ENCODE measurements at places on chromosomes 12 and 14.

GRCh38 chr12:131055596-131056233 is 102.0 kb downstream of the ADGRD1 start:
- DNase-seq, result no peak

- DNase-seq, result no peak
These were observed 513.8 kb downstream of the RPL10L start for GRCh38 chr14:46137786-46138185.

DNA sequence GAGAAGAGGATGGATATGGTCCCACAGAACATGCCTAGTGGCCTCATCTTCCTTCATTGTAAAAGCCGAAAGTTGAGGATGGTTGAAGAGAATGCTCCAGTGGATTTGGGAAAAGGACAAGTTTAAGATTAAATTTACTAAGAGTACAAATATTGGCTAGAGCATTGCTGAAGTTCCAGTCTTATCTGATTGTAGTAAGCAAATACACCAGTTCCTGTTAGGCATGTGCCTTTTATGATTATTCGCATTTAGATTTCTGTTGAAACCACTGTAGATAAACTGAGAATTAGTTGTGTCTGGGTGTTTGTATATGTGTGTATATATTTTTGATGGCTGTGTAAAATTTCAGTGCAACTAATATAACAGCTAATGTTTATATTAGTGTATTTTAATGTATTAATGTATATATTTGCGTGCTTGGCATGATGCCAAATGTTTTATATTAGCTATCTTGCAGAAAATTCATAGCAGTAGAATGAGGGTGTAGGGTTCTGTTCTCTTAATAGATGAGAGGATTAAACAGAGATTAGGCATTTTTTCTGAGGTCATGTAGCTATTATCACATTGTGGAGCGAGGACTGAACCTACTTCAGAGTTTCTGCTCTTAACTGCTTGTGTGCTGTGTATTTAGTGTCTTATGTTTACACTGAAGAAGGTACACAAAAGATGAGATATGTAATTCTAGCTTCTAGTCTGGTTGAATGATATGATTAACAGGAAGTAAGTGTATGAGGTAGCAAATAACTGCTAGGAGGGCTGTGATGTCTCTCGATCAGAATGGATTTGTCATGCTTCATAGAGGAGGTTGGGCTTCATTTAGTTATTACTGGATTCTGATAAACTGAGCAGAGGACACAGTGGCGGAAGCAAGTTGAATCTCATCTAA is 21.1 kb downstream of the FKBP3 start:
- no peak for DNase-seq

- no peak for DNase-seq
These were observed 380.0 kb upstream of the USP15 start for GRCh38 chr12:61880186-61880585.

DNA sequence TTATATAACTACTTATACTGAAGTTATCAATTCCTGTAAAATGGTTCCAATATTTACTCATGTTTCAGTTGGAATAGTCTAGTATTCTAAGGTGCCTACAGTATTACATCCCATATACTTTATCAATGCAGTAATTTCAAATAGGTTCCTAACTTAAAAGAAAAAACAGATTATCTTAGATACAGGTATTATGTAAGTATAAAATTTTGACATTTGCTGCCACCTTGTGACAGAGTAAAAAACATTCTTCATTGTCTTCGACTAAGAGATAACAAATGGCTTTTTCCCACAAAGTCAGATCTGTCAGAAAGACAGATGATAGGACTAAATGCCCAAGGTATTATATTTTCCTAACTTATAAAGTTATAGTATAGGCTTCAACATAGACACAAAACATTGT is 78.7 kb downstream of the TXNDC16 start:
- no peak for DNase-seq

DNA sequence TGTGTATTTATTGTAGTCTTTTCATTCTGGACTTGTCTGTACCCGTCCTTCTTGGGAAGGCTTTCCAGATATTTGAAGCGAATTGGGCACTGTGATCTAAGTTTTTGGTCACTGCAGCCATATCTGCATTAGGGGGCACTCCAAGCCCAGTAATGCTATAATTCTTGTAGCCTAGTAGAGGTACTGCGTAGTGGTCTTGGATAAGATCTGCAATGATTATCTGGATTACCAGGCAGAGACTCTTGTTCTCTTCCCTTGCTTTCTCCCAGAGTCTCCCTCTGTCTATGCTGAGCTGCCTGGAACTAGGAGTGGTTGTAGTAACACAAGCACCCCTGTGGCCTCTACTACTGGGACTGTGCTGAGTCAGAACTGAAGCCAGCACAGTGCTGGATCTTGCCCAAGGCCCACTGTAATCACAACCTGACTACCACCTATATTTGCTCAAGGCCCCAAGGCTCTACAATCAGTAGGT is 30.0 kb downstream of the SLC38A2 start:
- peak; percentile 3 for DNase-seq

- DNase-seq, result peak; percentile 35
These were observed 1.4 kb downstream of the NIN start for GRCh38 chr14:50829489-50830043.

GRCh38 chr12:88805692-88806091 is 225.4 kb upstream of the KITLG start:
- no peak for DNase-seq

DNA sequence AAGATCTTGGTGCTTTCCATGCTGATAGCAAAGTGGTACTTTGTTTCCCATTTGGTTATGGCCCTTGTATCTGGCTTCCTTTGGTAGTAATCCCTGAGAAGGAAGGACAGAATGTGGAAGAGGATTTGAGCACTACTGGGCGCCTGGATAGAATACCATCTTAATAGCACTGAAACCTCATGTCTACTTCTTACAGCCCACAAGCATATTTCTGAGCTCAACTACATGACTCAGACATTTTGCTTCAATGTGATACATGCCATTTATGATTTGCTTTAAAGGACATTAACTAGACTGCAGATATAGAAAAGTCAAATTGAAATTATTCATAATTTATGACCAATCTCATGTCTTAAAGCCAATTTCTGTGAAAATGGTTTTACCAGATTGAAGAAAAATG is 80.4 kb downstream of the LIN7A start:
- no peak for DNase-seq

GRCh38 chr12:51926064-51926632 is 18.8 kb downstream of the ACVRL1 start:
- no peak for DNase-seq

GRCh38 chr12:115752913-115753726 is 524.4 kb downstream of the MED13L start:
- DNase-seq, result peak; percentile 57

DNA sequence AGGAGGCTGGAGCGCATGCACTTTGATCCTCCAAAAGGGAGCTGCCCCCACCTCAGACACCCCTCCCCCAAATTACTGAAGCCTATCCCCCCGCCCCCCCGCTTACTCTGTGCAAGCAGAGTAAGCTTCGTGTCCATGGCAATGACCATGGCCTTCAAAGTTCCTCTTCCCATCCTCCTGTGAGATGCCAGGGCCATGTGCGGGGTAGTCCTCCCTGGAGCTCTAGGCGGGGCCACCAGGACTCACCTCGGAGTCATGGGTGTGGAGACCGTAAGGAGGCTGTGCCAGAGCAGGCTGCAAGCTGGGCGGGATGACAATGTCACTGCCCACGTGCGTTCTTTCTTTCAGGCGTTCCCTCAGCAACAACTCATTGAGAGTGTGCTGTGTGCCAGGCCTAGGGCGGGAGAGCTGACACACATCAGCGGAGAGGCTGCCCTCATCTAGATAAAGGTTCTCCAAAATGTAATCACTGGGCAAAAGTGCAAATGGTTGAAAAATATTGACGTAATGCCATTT is 66.8 kb downstream of the C14orf132 start:
- DNase-seq, result peak; percentile 11

DNA sequence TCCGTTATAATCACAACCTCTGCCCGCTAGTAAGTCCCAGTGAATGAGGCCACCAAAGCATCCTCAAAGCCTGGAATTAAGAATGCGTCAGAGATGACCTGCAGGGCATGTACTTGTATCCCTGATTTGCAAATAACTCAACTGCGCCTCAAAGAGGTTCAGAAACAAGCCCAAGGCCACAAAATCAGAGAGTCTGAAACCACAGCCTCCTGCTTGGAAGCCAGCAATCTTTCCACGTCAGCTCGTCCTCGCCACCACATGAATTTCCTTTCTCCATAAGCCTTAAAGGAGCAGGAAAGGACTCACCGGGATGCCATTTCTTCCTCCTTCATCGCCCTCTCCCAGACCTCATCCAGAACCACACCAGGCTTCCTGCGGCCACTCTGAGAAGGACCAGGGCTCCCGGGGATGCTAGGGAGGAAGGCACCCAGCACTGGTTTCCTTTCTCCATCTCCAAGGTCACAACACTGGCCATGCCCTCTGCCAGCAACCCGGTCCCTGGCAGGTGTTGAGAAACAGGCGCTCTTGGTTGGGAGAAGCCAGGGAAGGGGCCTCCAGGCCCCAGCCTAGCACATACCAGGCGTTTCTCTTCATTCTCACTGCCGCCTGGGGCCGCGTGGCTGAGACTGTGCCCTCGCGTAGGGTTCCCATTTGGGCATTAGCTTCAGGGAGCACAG is 191.2 kb upstream of the DIO3 start:
- no peak for DNase-seq

DNA sequence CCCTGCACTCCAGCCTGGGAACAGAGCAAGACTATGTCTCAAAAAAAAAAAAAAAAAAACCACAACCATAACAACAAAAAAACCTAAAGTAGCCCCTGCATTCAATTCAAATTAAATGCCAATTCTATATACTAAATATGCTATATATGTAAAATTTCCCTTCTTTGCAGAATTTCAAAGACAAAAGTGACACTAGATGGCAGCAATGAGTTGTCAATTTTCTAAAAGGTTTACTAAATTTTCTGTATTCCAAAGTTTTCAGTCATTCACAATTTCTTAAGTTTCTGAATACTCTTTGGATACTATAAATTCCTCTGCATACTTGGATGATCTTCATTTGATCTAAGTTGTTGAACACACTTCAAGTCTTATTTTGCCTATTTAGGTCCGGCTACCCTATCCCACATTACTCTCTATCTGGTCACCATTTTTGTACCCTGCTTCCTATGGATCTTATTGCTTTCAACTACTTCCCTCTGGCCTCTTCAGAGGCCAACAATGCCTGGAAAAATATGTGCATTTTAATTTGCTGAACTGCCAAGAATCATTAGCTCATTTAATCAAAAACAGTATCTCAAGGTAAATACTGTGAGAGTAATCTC is 27.9 kb downstream of the HNRNPC start:
- DNase-seq, result no peak

DNA sequence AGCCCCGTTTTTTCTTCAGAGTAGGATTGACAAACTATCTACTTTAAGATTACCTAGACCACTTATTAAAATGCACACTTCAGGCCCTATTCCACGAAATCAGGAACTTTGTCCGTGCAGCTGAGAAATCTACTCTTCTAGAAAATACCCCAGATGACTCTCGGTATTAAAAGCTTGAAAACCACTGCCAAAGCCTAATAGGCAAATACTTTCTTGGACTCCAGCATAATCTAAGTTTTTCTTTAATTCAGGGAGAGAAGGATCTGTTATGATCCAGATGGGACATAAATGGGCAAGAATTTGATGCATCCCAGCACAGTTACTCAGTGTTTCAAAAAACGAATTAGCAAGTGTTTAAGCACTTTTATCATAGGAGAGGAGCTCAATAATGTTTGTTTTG is 94.5 kb downstream of the TMX1 start:
- DNase-seq, result no peak

DNA sequence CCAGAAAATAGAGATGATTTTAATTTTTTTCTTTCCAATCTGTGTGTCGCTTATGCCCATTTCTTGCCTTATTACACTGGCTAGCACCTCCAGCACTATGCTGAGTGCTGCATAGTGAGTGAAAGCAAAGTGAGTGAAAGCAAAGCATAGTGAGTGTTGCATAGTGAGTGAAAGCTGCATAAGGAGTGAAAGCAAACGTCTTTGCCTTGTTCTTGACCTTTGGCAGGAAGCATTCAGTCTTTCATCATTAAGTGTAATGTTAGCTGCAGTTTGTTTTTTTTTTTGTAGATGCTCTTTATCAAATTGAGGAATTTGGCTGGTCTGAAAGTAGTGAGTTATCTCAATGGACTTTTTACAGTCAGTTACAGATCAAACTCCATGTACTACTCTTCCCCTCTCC is 6.9 kb upstream of the CORO1C start:
- no peak for DNase-seq

GRCh38 chr14:61187196-61187905 is 93.8 kb downstream of the TMEM30B start:
- no peak for DNase-seq

DNA sequence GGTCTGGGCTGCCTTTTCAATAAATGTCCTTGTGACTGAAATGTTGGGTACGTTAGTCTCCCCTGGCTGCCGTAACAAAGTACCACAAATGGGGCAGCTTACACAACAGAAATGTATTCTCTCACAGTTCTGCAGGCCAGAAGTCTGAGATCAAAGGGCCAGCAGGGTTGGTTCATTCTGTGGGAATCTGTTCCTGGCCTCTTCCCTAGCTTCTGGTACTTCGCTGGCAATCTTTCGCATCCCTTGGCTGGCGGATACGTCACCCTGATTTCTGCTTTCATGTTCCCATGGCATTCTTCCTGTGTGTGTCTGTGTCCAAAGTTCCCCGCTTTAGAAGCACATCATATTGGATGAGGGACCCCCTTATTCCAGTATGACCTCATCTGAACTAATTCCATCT is 95.8 kb upstream of the NCOR2 start:
- DNase-seq, result no peak

GRCh38 chr12:115799610-115800009 is 477.9 kb downstream of the MED13L start:
- no peak for DNase-seq

DNA sequence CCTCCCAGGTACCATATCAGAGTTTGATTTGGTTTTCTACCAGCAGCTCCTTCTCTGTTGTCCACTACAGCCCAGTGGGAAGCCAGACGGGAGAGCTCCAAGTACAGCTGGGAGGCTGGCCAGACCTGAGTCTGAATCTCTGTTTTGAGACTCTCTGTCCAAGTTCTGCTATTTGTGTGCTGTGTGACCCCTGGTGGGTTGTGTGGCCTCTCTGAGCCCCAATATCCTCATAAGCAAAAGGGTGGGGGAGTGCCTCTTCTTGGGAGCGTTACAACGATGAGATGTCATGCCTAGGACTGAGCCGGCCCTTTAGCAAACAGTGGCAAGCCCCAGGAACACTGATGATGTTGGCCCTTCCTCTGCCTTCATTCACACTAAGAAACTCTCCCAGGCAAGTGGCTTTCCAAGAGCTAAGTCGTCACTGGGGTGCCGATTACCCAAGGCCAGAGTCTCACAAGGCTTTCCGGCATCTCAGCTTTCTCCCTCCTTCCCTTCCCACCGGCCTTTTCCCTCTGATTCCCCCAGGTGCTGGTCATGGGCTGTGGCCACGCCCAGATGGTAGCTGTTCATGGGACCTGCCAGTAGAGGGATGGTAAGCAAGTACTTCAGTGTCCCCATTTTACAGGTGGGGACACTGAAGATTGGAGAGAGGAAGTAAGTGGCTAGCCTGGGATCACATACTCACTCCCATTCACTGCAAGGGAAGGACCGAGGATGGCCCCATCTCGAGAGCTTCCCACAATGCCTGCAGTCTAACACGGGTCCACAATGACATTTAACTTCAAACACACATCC is 47.7 kb downstream of the BCL11B start:
- DNase-seq, result no peak

All from NCI-H1092 (cell line).